ENCODE measurements at places on chromosomes 11 and 22.

DNA sequence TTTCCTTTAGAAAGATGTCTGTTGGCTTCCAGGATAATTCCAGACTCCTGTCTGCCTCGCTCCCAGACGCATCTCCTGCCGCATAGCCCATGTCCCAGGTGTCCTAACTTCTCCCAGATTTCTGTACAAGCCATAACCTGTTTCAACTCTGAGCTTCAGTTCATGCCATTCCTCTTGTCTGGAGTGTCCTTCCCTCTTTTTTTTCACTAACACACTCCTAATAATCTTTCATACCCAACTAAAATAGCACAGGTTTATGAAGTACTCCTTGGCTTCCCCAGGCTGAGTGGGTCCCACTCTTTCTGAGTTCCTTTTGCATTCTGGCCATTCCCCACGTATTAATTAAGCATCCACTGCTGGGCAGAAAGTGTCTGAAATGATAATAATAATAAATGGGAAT is 123.0 kb downstream of the LDLRAD3 start:
- no peak for DNase-seq

GRCh38 chr22:37301144-37301830 is 19.0 kb downstream of the CYTH4 start:
- DNase-seq: no peak

- DNase-seq: no peak
Measured at GRCh38 chr11:31805037-31805628, 6.0 kb downstream of the PAX6 start.

DNA sequence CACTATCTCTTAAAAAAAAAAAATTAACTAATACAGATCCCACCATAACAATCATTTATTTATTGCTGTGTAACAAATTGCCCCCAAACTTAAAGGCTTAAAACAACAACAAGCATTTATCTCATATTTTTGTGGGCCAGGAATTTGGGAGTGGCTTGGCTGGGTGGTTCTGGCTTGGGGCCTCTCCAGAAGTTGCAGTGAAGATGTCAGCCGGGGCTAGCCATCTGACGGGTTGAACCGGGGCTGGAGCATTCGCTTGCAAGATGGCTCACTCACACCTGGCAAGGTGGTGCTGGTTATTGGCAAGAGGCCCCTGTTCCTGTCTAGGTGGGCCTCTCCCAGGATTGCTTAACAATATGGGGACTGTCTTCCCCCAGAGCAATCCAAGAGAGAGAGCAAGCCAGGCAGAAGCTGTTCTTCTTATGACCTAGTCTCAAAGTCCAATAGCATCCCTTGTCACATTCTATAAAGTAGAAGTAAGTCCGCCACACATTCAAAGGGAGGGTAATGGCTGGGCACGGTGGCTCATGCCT is 29.5 kb downstream of the ACO2 start:
- no peak for DNase-seq

- no peak for DNase-seq
Measured at GRCh38 chr11:130163346-130164220, 4.0 kb downstream of the ST14 start.

GRCh38 chr11:31820438-31820818 is 9.3 kb upstream of the PAX6 start:
- DNase-seq: no peak

DNA sequence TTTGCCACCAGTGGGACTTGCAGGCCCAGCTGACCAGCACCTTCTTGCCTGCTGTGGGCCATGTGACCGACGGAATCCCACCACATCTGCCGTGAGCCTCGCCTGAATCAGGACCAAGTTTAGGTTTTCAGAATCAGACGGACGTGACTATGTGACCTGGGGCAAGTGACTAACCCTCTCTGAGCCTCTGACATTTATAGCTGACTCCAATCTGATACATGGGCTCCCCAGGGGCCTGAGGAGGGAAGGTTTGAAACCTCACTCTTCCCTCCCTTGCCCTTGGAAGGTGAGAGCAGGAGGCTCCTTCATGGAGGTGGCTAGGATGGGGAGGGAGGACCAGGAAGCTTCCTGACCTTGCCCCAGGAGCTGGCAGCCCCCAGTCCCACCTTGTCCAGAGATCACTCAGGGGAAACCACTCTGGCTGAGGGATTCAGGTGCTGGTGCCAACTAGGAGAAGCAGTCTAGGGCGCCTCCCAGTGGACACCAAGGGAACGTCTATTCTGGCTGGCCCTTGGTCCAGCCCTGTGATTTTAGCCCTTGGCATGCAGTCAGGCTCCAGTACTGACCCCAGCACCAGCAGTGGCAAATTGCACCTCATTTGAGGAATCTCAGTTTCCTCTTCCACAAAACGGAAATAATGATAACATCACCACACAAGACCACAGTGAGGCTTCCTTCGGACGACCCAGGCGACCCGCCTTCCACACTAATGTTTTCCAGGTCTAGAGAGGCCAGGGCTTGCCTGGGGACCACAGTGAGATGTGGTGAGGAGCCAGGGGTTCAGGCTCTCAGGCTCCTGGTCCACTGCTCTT is 47.2 kb upstream of the SYT7 start:
- DNase-seq: no peak

DNA sequence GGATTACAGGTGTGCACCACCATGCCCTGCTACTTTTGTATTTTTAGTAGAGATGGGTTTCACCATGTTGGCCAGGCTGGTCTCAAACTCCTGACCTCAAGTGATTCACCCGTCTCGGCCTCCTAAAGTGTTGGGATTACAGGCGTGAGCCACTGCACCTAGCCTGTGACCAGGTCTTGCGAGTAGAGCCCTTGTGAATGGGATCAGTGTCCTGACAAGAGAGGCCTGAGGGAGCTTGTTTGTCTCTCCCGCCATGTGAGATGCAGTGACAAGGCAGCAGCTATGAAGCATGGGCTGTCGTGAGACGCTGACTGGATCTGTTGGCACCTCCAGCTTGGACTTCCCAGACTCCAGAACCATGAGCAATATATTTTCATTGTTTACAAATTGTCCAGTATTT is 69.3 kb downstream of the LRRC32 start:
- no peak for DNase-seq

DNA sequence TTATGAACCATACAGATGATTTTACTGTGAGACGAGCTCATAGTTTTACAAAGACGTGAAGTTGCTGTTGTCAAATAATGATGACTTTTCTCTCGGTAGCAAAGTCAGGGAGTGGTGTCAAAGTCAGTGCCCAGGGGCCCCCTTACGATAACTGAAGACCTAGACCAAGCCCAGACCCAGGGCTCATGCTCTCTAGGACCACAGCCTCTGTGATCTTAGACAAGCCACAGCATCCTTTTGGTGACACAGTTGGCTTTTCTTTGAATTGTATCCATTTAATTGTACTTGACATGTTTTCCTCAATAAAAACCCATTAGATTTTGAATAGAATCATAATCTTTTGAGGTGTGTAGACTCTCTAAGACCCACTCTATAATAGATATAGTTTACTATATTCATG is 17.9 kb upstream of the POGLUT3 start:
- DNase-seq: no peak

DNA sequence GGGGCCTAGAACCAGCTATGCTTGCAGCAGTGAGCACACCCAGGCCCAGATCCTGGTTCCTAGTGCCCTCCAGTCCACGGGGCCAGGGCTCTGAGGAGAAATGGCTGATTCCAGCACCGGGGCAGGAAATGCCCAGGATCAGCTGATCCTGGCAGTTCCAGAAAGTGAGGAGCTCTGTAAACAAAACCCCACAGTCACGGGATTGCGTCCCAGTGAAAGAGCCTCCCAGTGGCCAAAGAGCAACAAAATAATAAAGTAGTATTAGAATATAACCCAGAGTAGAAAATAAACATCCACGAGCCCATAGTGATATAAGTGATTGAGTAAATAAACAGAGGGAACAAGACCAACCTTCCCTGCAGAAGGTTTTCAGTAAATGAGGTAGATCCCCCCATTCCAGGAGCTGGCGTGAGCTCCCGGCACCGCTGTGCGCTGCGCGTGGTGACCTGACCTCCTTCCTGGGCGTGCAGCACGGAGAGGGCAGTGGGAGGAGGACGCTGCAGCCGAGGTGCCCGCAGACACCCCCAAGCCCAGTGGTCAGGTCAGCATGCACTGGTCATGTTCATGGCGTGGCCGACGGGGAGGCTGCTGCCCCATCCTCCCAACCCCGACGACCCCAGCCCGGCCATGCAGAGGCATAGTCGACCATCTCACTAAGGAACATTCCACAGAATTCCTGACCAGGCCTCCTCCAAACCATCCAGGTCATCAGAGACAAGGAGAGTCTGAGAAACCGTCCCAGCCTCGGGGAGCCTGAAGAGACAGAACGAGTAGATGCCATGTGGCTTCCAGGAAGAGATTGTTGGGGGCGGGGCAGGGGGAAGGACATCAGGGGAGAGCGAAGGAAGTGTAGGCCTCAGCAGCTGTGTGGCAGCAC is 19.8 kb downstream of the PTDSS2 start:
- no peak for DNase-seq

GRCh38 chr22:29011240-29012100 is 50.2 kb downstream of the C22orf31 start:
- DNase-seq: no peak

GRCh38 chr11:75437966-75438659 is 5.1 kb upstream of the KLHL35 start:
- DNase-seq: no peak

- DNase-seq: no peak
Measured at GRCh38 chr11:856397-856796, 13.7 kb downstream of the TSPAN4 start.

- no peak for DNase-seq
Measured at GRCh38 chr11:8459711-8460399, 134.2 kb downstream of the STK33 start.

DNA sequence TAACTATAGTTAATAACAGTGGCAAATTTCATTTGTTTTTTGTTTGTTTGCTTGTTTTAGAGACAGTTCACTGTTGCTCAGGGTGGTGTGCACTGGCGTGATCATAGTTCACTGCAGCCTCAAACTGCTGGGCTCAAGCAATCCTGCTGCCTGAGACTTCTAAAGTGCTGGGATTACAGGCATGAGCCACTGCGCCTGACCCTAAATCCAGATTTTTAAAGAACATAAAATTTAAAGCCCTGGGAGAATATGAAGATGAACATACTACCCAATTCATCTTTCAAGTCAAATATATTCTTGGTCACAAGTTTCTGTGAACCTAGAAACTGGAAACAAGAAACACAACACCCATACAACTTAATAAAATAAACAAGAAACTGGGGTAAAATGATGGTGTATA is 28.1 kb downstream of the RRAS2 start:
- no peak for DNase-seq

GRCh38 chr11:134664447-134665187 is 252.6 kb upstream of the B3GAT1 start:
- DNase-seq: no peak

GRCh38 chr11:18791969-18792628 is 501 bp upstream of the PTPN5 start:
- DNase-seq: no peak

DNA sequence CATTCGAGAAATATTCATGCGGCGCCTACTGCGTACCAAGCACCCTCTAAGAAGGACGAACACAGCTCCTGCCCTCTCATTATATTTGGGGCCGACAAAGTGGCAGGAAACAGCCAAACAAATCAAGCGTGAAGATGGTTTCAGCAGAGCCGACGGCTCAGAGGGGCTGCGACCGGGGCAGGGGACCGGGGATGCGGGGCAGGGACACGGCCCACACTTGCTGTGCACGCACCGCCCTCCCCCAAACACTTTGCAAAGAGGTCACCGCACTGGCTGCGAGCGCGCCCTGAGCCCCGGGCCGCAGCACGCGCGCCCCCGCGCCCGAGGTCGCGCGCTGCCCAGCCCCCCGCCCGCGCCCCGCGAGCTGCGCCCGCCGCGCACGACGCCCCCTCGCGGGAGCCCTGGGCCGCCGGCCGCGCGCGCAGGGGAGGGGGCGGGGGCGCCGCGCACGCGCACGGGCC is 255 bp upstream of the SYNGR1 start:
- no peak for DNase-seq

DNA sequence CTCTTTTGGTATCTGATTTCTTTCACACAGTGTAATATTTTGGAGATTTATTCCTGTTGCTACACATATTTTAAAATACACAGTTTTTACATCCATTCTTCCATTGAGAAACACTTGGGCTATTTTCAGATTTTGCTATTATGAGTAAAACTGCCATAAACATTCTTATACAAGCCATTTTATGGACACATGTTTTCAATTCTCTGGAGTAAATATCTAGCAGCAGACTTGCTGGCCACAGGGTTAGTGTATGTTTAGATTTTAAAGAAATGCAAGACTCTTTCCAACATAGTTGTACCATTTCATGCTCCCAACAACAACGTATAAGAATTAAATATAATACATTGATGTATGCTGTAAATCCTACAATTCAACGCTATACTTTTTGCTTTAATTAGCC is 360.8 kb upstream of the PITPNB start:
- DNase-seq: no peak

- DNase-seq: no peak
Measured at GRCh38 chr11:126722956-126723664, 277.5 kb downstream of the KIRREL3 start.

DNA sequence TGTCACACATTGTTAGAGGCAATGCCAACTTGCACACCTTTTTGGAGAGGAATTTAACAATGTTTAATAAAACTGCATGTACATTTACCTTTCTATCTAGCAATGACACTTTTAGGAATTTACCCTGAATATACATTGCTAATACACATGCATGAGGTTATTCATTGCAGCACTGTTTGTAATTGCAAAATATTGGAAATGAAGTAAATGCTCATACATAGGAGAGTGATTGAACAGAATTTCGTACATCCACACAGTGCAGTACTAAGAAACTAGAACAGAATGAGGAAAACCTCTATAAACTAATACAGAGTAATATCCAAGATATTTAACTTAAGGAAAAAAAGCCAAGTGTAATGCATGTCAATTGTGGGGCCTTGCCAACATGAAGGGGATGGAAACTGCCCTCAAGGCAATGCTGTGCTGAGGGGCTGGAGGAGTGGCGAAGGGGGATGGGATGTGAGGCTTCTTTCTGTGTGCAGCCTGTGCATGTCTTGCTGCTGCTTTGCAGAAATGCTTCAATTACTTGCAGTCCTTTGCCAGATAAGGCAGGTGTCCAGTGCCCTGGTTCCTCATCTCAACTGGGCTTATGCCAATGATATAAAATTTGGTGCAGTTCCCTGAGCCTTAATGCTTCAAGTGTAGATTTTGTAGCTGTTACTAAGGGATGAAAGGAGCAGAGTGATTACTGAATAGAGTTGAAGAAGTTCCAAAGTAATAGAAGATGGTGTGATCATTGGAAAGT is 96.1 kb downstream of the GRIA4 start:
- DNase-seq: no peak

GRCh38 chr22:23129149-23129548 is 12.6 kb downstream of the RSPH14 start:
- no peak for DNase-seq

DNA sequence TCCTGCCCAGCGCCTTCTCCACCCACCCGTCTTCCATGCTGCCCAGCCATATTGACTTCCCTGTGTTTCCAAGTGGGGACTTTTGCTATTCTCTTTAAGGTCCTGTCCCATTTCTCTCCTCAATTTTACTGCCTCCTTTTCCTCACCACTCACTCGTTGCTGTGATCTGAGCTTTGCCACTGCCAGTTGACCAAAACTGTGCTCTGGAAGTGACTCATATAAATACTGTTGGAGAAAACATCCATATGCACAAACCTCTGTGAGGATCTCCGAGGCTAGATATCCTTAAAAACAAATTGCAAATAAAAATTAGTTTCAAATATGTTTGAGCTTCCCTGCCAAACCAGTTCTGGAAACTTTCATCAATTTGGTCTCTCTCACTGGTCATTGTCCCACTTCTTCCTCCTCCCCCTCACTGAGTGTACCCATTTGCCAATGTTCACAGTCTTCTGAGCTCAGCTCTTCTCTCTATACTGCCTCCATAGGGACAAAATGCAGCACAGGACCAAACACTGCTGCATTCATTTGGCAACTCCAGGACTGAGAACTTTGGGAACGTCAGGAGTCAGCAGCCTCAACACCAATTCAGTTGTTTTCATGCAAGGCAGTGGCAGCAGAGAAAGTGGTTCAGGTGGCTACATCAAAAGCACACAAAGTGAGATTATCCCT is 34.0 kb upstream of the MMP13 start:
- no peak for DNase-seq

Measured in activated T-helper 9 cell treated with anti-CD3 and anti-CD28 coated beads, Interleukin-2, amount 50 U/mL, for 16 hours (primary cell).